ENCODE measurements at places on chromosomes 2 and 18. TPM values are rescaled to one million over a fixed set of nuclear protein-coding genes. Genes with fewer than 3 reads are reported as not detected.

Gene POMC
- total RNA-seq: 4.4 TPM

Gene VIT
- total RNA-seq: 0.46 TPM

Gene PRSS56
- not detected for total RNA-seq

Gene LIPG
- 6.8 TPM for total RNA-seq

Gene ITGA4
- total RNA-seq: 2.7 TPM

DNA sequence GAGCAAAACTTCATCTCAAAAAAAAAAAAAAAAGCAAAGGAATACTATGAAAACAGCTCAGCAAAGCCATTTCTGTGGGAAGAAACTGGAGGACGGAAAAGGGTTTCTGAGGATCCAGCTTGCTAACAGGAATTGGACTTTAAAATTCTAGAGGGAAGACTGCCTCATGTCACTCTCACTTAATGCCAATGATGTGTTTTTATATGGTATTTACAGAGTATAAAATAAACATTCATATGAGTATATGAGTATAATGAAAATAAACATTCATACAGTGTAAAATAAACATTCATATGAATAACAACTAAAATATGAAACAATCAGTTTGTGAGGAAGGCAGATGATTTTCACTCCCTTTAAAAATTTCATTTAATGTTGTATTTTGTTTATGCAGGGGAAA, 43.9 kb downstream of the CHMP3 start:
- no peak overlapping the region for H3K27ac ChIP-seq
- H3K4me3 ChIP-seq: no peak overlapping the region
- peaks cover 2% of the 10 kb centered on the region for H3K36me3 ChIP-seq
- no peaks in the 10 kb centered on the region for H3K27me3 ChIP-seq

- no peaks in the 10 kb centered on the region for H3K27me3 ChIP-seq
- no peak for DNase-seq
- no peaks in the 10 kb centered on the region for H3K4me1 ChIP-seq
- peaks cover 18% of the 10 kb centered on the region for H3K36me3 ChIP-seq
- H3K27ac ChIP-seq: no peak overlapping the region
- no peak overlapping the region for H3K4me3 ChIP-seq
These were observed 112.8 kb downstream of the CAPN13 start for GRCh38 chr2:30694286-30695055.

- 0 out of 2 replicates have a peak overlapping the region, but pooled peaks have one; percentile 63 for H3K27ac ChIP-seq
- H3K4me3 ChIP-seq: no peak overlapping the region
- peaks cover 42% of the 10 kb centered on the region for H3K4me1 ChIP-seq
- H3K27me3 ChIP-seq: no peaks in the 10 kb centered on the region
These were observed 105.0 kb downstream of the AGAP1 start for GRCh38 chr2:235598532-235599531.

DNA sequence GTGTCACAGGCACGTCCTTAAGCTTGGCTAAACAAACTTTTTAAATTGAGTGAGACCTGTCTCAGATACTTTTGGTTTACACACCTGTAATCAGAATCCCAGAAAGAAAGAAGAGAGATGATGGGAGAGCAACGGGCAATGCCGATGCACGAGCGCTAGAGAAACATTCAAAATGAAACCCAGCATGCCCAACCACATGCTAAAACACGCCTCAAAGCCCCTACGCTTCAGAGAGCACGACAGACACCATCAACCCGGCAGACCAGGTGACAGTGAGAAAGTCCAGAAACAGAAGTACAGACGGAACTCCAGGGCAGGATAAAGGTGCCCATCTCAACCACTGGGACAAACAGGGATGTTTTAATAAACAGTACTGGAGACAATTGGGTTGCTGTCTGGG, 85.5 kb downstream of the HDAC4 start:
- H3K4me1 ChIP-seq: peaks cover 16% of the 10 kb centered on the region
- H3K4me3 ChIP-seq: no peak overlapping the region
- H3K36me3 ChIP-seq: peaks cover 26% of the 10 kb centered on the region
- DNase-seq: no peak
- no peak overlapping the region for H3K27ac ChIP-seq
- no peaks in the 10 kb centered on the region for H3K27me3 ChIP-seq

All from WTC11 (cell line).